ENCODE measurements at places on chromosomes 4 and X.

DNA sequence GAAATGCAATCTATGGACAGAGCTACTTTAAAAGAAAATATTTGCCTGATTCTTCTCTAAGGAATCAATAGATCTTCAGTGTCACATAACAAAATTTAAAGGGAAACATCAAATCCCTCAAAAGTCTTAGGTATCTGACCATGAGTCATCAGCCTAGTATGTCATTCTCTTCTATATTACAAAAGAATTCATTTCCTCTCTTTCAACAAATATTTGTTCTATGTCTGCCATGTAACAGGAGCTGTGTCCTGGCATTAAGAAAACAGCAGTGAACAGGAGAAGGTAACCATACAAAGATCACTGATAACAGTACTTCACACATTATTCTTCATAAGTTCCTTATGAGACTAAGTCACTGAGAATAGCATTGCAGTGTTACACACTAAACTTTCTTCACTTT, 243.6 kb upstream of the DKK2 start:
- peak; percentile 23 for DNase-seq

DNA sequence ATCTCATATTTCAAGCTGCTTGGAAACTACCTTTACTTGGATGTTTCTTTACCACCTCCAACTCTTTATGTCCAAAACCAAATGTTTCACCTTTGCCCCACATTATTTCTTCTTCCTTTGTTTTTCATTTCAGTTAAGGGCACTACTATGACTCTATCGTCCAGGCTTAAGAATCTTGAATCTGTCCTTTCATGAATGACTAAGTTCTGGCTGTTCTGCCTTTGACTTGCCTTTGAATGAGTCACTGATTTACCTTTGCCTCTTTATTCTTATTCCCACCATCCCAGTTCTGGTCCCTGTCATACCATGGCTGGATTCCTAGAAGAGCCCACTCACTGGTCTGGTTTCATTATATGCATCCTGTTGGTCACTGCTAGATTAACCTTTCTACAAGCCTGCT, 30.6 kb upstream of the PLAC1 start:
- DNase-seq, result no peak

- no peak for DNase-seq
These were observed 487 bp downstream of the HMGB2 start for GRCh38 chr4:173333658-173334084.

GRCh38 chr4:25890571-25891485, 23.2 kb upstream of the SMIM20 start:
- no peak for DNase-seq

DNA sequence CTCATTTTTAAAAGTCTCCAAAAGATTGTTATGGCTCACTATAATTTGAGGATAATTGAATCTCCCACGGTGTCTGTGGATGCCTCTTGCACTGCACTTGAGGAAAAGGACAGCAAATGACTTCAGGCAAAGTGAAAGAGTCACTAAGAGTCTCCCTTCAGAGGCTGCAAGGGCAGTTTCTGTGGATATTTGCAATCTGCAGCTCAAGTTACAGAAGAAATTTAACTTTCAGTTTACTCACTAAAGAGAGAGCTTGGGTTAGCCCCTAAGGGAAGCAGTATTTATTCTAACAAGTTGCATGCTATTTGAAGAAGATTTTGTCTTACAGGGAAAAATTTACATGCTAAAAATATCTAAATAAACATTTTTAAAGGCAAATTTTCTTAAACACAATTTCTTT, 912.0 kb upstream of the TENM3 start:
- no peak for DNase-seq

GRCh38 chr4:144357975-144358374, 217.5 kb upstream of the GYPA start:
- DNase-seq, result no peak

DNA sequence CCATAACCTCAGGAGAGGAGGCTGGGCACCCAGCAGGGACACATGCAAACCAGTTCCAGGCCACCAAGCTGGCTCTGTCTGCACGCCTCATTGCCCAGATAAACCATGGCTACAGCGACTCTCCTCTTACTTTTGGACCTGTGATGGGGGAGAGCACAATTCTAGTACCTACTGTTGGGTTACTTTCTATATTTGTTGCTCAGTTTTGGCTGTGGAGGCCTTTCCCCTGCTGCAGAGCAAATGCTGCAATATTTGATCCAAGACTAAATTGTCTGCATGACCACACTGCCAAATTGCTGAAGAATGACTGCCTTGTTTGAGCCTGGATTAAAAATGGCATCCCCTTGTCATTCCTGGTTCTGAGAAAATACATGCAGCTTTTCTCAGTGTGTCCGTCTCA, 253.5 kb downstream of the ARHGAP10 start:
- DNase-seq, result no peak

- DNase-seq, result no peak
These were observed 61.2 kb upstream of the NOCT start for GRCh38 chr4:138954428-138954827.

DNA sequence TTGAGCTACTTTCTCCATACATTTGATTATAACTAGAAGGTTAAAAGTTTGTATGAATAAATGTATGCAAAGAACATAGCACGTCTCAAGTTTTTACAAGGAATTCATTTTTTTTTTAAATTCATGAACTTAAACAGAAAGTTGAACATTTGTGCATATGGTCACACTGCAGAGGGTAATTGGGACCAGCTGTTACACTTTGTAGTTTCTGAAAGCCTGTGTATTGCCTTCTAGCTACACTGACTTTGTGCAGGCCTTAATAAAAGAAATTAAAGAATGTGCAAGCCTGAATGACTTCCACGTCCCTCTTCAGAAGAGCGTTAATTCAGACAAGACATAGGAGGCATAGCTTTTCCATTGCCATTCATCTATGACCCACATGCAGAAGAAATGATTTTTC, 153.1 kb upstream of the PCDH18 start:
- DNase-seq, result peak; percentile 67

DNA sequence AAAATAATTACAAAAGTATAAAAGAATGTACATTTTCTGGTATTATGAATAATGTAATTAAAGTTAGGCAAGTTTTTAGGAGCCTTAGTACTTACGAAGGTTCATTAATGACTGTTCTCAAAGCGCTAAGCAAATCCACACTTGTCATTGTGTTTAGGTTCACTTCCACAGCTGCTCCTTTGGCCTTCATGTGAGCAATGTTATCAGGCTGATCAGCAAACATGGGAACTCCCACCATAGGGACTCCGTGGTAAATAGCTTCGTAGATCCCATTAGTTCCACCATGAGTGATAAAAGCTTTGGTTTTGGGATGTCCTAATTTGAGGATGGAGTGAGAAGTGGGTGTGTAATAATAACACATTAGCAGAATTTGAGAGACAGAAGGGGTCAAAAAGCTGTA, 45.1 kb downstream of the UGT2A2 start:
- no peak for DNase-seq

DNA sequence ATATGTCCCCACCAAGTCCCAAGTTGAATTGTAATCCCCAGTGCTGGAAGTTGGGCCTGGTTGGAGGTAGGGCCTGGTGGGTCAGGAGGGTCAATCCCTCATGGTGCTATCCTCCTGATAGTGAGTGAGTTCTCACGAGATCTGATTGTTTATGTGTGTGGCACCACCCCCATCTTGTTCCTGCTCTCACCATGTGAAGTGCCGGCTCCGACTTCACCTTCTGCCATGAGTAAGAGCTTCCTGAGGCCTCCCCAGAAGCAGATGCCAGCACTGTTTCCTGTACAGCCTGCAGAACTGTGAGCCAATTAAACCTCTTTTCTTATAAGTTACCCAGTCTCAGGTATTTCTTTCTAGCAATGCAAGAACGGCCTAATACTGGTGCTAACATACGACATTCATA, 22.7 kb upstream of the TMEM33 start:
- no peak for DNase-seq

GRCh38 chr4:118396881-118397622, 44.2 kb upstream of the PRSS12 start:
- DNase-seq, result no peak

DNA sequence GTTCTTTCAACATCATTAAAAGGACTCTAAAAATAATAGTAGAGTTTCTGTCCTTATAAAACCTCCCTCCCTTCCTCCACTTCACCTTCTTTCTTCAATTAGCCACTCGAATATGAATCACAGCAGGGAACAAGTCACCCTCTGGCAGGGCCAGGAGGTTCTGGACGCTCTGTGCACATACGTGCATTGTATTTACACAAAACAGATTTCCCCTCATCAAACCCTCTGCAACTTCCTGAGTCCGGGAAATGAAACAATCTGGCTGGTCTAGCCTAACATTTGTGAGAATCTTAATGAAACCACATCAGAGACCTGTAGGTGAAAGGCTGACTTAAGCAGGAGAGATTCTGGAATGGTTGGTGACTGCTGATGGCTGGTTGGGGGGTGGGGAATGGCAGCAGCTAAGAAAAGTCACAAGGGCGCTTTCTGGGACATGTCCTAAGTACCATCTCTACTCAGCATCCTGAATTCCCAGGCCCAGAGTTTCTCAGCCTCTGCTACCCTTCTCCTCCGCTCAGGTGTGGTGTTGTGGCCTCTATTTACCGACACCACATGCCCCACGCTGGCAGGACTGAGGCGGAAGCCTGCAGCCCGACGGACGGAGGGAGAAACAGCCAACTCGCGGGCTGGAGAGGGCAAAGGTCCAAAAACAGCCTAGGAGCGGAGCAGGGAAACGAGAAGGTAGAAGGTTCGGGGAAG, 1.0 kb downstream of the ZDHHC9 start:
- DNase-seq, result no peak

GRCh38 chr4:2843941-2844584, 419 bp downstream of the ADD1 start:
- DNase-seq, result no peak

DNA sequence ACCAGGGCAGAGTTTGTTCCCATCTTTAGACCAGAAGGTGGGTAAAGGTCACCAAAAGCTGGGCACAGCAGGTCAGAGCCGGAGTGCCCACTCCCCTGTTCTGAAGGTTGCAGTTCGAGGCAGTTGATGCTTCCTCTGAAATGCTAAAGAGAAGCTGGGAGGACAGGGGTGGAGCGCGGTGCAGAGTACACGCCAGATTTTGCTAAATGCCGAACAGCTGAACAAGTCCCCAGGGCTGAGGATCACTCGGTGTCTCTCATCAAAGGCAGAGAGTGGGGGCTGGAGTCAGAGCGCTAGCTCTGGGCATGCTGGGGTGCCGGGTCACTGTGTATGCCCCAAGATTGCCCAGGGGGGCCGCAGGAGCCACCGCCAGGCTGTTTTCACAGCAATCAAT, 197.0 kb downstream of the BCOR start:
- DNase-seq, result no peak

- DNase-seq, result no peak
These were observed 303.9 kb upstream of the GATB start for GRCh38 chr4:152064753-152065152.

GRCh38 chrX:38561951-38562719, 793 bp downstream of the TSPAN7 start:
- no peak for DNase-seq

- DNase-seq, result no peak
These were observed 1.2 kb downstream of the PRPS1 start for GRCh38 chrX:107629540-107629909.

Data from fibroblast of skin of left quadriceps (primary cell).